NCI-H446 treated with DMSO at 0.1 percent for 48 hours (cell line): ENCODE measurements at places on chromosomes 7 and 10.

DNA sequence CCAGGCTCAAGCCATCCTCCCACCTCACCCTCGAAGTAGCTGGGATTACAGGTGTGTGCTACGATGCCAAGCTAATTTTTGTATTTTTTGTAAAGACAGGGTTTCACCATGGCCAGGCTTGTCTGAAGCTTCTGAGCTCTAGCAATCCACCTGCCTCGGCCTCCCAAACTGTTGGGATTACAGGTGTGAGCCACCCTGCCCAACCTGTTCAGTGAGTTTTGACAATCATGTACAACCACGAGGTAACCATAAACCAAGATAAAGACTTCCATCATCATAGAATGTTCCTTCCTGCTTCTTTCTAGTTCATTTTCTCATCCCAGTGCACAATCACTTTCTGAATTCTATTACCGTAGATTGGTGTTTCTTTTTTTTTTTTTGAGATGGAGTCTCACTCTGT lies 30.5 kb upstream of the MKRN1 start:
- DNase-seq = no peak

DNA sequence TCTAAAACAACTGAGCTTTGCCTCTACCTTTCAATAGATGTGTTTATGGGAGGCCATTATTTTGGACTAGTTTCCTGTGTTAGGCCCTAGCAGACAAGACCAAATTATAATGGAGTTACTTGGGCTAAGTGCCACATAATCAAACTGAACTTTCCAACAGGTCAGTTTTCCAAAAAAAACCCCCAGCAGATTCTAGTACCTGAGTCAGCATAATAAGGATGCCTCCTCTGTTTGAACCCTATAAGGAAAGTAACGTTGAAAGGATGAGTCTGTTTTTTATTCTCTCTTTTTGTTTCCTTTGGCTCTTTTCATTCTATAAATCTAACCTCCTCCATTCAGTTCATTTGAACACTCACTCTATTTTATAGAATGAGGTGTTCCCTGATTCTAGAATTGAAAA lies 148.1 kb upstream of the FAM3C start:
- DNase-seq = no peak

DNA sequence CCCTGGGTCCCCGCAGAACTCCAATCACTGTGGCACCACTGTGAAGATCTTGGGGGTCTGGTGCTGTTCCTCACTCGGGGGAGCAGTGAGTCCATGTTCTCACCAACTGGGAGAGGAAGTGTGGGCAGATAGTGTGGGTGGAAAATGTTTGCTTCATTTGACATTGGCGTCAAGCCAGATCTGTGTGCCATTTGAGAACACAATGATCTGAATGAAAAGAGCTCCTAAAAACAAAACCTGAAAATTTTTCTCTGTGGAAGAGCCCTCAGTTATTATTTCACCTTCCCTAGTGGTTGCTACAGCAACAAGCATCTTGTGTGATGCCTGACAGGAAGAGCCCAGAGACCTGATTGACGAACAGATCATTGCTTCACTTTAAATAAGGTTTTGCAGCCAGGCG lies 125.6 kb downstream of the VIPR2 start:
- no peak for DNase-seq

DNA sequence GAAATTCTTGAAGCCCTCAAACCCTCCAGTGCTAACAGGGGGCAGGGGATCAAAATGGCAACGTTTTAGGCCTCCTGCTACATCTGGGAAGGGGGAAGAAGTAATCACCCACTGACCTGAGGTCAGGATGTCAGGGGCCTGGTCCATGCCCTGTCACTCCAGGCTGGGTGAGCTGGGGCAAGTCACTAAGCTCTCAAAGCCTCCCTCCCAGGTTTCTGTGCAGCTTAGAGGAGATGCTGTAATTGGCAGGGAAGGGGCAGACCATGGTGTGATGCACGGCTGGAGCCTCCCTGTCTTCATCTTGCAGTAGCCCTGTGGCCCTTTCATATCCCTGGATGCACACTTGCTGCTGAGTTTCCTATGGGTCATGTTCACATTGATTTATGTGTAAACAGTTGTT lies 27.2 kb downstream of the LEP start:
- DNase-seq = no peak
